T-cell (primary cell): ENCODE measurements at places on chromosomes 5 and 9. TPM values are rescaled to one million over a fixed set of nuclear protein-coding genes. Genes with fewer than 3 reads are reported as not detected.

Gene ELAVL2
- not detected for total RNA-seq

Gene MEIKIN
- total RNA-seq: 1.6 TPM

Gene PCDHB9
- not detected for total RNA-seq

Gene SLIT3
- total RNA-seq: 0.13 TPM

Gene GZMA
- 37.2 TPM for total RNA-seq

Gene FAM221B
- total RNA-seq: not detected

Gene PCDHGC4
- not detected for total RNA-seq

Gene COL5A1
- 2.0 TPM for total RNA-seq

Gene EGFLAM
- total RNA-seq: not detected

Gene TAS2R1
- total RNA-seq: not detected

Gene SLC45A2
- total RNA-seq: not detected

Gene FYB1
- total RNA-seq: 428 TPM

Gene CANX
- total RNA-seq: 205 TPM

Gene MELK
- total RNA-seq: 0.44 TPM

Gene DND1
- 6.4 TPM for total RNA-seq

Gene CLIC3
- 17.7 TPM for total RNA-seq

Gene ADGRD2
- total RNA-seq: not detected

Gene SLC22A4
- 0.20 TPM for total RNA-seq

Gene FAM153A
- 82.9 TPM for total RNA-seq

Gene GBGT1
- 2.1 TPM for total RNA-seq

Gene CSF2
- not detected for total RNA-seq

Gene SMC5
- 31.6 TPM for total RNA-seq

Gene ZDHHC11
- 7.2 TPM for total RNA-seq

Gene CDC20B
- total RNA-seq: not detected

Gene CDC23
- 27.1 TPM for total RNA-seq

Gene SLC6A7
- total RNA-seq: not detected

Gene IFNB1
- not detected for total RNA-seq

Gene GLRA1
- not detected for total RNA-seq

Gene PCDHB15
- total RNA-seq: not detected

Gene CFAP77
- total RNA-seq: not detected

Gene SUSD3
- total RNA-seq: 39.6 TPM

Gene AJM1
- total RNA-seq: 3.4 TPM

Gene LEAP2
- total RNA-seq: 4.7 TPM

Gene CA9
- total RNA-seq: 0.46 TPM

Gene TAF11L5
- not detected for total RNA-seq

Gene FAM120A
- 93.5 TPM for total RNA-seq

Gene TUSC1
- total RNA-seq: 0.23 TPM

Gene SLC1A1
- total RNA-seq: not detected

Gene RGS7BP
- total RNA-seq: not detected

Gene CD74
- 512 TPM for total RNA-seq

Gene RLN2
- total RNA-seq: 0.90 TPM

Gene C9orf153
- total RNA-seq: 0.44 TPM

Gene AKNA
- total RNA-seq: 427 TPM

Gene LIX1
- not detected for total RNA-seq

Gene FAT2
- total RNA-seq: not detected

Gene IL3
- total RNA-seq: not detected

Gene BSPRY
- total RNA-seq: 0.35 TPM

Gene FAM81B
- total RNA-seq: not detected

Gene IL7R
- 1,106 TPM for total RNA-seq

Gene SERINC5
- total RNA-seq: 134 TPM
